ENCODE measurements at places on chromosomes 12 and 14.

DNA sequence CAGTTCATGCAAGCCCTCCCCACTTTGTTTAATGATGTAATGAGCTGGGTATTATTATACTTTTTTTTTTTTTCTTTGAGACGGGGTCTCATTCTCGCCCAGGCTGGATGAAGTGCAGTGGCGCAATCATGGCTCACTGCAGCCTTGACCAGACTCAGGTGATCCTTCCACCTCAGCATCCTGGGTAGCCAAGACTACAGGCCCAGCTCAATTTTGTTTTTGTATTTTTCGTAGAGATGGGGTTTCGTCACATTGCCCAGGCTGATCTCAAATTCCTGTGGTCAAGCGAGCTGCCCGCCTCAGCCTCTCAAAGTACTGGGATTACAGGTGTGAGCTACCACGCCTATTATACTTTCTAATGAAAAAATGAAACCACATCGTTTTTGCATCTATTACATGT, 4.5 kb upstream of the DCAF11 start:
- DNase-seq: no peak

DNA sequence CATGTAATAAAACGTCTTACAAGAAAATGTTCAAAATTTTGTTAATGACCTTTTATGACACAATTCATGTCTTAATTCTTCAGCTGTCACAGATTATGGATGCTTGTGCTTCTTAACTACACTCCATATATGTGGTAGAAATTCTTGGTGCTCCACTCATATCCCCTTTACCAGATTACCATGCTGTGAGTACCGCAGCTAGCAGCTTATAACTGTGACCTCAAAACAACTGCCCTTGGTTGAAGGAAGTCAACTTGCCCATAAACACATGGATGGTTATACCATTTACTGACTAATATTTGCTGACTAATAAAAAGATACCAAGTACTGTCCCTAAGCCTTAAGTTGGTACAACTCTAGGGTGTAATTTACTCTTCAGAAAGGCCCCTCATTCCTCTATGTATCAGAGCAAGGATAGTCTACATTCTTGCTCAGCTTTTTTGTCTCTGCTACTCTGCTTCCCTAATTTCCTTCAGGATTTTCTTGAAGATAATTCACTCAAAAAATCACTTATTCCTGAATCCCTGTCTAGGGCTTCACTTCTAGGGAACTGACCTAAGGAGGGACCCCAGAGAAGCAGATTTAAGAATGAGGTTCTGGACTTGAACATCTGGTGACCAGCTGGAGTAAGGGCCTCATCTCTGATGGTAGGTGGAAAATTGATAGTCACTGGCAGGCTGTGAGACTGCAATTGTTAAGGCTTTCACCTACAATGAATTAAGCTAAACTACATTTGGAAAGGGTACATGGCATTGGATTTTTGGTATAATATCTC, 152.3 kb downstream of the SLC6A15 start:
- DNase-seq: no peak

DNA sequence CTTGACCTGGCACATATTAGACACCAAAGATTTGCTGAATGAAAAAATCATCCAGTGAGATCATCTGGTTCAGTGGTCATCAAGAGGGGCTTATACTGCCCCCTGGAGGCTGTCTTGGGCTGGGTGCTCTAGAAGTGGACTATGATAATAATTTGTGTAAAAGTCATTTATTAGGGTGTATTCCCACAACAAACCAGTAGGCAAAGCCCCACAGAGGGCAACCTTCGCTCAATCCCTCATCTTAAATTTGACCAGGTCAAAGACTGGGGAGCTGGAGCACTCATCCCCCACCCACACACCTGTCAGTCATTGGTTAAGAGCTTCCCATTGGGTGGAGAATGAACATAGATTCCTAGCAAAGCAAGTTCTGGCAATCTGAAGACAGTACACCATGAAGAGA, 20.0 kb upstream of the FICD start:
- no peak for DNase-seq

DNA sequence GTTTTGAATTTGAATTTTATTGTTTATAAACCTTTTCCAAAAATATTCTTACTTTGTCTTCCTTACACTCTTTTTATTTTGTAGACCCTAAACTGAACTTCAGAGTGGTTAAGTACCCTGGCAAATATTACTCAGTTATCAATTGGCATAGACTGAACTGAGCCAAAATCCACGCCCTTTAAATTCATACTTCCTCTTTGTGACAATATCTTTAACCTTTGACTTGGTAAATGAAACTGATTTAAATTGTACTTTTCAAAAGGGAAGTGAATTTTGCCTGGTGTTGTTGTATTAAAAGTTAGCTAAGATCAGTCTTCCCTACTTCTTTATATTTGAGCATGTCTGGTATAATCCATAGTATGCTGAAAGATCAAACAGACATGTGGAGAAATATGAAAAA, 184.3 kb upstream of the USP15 start:
- no peak for DNase-seq

DNA sequence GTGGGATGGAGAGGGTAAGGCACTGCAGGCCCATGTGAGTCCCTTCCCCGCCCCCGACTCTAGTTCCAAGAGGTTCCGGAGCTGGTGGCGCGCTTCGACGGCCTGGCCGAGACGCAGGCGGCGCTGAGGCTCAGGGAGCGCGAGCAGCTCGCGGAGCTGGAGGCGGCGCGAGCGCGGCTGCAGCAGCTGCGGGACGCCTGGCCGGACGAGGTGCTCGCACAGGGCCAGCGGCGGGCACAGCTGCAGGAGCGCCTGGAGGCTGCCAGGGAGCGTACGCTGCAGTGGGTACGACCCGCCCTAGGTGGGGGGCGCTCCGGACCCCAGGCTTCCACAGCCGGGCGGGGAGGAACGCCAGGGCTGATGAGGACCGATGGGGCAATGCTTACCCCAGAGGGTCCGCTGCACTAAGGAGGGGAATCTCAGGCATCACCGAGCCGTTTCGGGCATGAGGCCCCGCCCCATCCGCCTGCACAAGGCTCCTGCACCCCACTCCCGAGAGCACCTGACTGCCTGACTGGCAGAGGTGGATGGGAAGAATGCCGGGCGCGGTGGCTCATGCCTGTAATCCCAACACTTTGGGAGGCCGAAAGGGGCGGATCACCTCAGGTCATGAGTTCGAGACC, 4.9 kb downstream of the CFAP73 start:
- DNase-seq: no peak

GRCh38 chr12:97875064-97875463, 412.5 kb downstream of the RMST start:
- DNase-seq: no peak

DNA sequence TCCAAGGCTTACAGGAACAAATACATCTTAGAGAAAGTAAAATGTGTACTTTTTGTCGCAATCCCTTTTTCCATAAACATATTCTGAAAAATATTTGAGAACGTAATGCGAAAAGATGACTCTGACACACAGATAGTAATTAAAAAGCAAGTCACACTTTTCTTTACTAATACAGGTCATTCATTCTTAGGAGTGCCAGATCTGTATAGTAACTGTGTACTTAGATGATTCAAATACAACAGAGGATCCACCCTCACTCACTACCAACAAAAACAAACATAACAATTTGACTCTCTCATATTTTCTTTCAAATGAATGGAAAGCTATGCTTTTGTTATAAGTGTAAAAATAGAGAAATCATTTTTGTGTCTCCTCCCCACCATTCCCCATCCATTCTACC, 795.4 kb downstream of the SLC6A15 start:
- no peak for DNase-seq

- DNase-seq: no peak
Observed at GRCh38 chr12:953776-954175, 4.3 kb upstream of the RAD52 start.

DNA sequence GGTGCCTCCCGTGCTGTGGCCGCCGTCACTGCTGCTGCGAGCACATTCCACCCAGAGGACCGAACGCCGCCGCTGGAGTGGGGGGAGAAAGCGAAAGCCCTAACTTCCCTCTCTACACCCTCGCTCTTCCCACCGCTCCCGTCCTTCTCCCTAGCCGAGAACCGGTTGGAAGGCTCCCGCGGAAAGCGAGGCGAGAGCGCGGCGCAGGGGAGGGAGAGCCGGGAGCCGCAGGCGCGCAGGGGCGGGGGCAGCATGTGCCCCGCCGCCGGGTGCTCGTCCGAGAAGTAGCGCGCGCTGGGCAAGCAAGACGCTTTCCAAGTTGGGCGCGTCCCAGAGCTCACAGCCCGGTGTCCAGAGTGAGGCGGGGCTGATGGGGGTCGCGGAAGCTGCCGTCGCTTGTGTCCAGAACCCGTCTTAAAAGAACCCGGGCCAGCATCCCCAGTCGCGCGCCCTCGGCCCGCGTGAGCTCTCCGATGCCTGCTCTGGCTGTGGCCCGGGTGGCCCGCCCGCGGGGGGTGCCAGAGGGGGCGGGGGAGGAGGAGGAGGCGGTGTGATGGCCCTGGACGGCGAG, at the start of gene TRHDE:
TSS of gene TRHDE (plus strand) at position 280 of the 571 bp plus-strand sequence. CDS start at position 554, 274 bp downstream.
- no peak for DNase-seq

GRCh38 chr12:84702001-84702400, 210.6 kb downstream of the SLC6A15 start:
- no peak for DNase-seq

DNA sequence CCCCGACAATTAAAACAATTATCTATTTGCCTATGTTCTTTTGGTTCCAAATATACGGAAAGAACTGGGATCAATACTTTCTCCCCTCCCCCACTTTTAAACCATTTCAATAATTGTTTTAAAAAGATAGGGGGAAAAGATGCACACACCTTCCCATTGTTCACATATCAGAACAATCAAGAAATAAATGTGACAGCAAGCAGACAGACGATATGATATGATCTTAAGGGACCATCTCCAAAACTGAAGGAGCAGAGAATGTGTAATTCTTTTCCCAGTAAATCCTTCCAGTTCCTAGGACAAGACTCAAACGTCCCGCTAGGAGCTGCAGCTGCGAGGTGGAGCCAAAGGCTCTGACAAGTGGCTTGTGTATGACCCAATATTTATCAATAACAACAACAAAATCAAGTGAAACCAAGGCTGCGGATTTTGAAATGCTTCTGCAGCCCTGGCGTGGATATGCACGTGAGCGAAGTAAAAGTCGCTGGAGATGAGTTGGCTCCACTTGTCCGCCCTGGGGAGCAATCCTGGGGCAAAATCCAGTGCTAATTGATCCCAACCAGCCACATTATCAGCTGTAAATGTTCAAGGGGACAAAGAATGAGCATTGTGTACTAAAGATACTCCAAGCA, 8.2 kb upstream of the FOXG1 start:
- no peak for DNase-seq

GRCh38 chr12:92294676-92295440, 149.2 kb upstream of the BTG1 start:
- no peak for DNase-seq

DNA sequence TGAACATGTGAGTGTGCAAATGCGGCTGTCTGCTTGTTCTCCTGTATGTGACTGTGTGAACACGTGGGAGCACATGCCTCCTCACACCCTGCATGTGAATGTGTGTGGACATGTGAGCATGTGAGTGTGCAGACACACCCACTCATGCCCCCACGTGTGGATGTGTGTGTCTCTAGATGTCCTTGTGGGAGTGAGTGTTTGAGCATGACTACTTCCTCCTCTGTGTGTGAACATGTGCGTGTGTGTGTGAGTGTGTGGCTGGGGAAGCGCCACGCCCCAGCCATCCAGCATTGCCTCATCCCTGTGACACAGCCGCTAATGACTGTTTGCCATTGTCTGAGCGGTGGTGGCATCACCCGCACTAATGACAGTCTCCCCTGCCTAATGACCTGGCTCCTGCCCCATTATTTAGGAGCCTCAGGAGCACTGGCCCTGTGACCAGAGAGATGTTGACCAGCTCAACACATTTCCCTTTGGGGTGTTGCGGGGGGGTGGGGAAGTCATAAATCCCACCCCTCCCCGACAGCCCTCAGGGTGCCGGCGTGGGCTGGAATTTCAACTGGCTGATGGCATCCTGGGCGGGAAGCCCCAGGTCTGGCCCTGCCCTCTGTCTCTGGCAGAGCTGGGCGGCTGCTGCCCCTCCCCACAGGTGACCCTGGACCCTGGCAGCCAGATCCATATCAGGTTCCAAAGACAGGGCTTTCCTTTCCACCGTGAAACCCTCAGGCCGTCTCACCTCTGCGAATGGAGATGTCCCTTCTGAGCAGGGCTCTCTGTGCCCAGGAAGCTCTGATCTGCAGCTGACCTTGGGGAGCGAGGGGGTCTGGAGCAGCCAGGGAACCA, 11.5 kb upstream of the KRT80 start:
- no peak for DNase-seq

- no peak for DNase-seq
Observed at GRCh38 chr14:78595797-78596196, 425.6 kb downstream of the NRXN3 start.

GRCh38 chr12:113589437-113589836, 117.8 kb upstream of the LHX5 start:
- DNase-seq: no peak

GRCh38 chr12:49979791-49980190, 7.0 kb downstream of the AQP6 start:
- no peak for DNase-seq

DNA sequence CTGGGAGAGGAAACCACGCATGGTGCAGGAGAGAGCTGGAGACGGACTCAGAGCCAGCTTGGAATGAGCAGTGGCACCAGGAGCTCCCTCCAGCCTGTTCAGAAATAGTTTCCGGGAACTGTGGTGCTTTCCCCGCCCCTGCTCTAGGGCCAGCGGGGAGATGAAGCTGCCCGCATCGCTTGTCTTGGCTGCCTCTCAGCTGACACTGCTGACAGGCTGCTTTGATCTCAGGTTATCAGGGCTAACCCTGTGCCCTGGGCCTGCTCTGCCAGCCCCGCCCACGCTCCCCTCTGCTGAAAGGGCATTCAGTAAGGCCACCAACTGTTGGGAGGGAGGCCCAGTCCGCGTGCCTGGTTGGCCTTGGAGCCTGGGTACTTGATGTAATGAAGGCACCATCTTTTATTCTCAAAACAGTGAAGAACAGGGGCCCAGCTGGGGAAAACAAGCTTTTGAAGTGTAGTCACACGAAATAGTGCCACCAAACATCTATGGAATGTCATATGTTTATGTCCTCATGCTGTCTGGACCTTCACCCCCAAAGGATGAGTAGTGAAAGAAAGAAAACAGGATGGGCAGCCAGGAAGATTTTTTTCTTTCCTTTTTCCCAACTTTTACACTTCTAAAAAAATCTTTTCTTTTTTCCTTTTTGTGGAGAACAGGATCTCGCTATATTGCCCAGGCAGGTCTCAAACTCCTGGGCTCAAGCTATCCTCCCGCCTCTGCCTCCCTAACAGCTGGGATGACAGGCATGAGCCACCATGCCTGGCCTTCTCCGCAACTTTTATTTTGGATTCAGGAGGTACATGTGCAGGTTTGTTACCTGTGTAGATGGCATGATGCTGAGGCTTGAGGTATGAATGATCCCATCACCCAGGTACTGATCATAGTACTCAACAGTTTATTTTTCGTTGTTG, 115.9 kb upstream of the TBX3 start:
- no peak for DNase-seq

- DNase-seq: no peak
Observed at GRCh38 chr12:120833849-120834248, 70.3 kb downstream of the SPPL3 start.

DNA sequence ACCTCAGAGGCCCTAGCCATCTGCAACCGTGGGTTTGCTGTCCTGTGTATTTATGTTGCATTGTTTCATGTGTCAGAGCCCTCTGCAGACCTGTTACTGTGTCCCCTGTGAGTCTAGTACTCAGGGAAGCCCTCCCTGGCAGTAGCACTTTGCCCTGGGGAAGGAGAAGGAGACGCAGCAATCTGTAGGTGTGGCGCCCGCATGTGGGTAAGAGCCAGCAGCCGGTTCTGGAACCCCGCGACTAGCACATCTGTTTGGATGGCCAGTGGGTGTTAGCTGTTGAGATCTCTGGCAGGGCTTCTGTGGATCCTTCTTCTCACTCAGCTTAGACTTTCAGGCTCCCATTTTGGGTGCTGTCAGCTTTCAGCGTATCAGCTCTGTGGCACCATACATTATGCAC, 57.0 kb downstream of the TECPR2 start:
- DNase-seq: no peak

Data from Panc1 (cell line).